ENCODE measurements at places on chromosomes 2 and 18.

DNA sequence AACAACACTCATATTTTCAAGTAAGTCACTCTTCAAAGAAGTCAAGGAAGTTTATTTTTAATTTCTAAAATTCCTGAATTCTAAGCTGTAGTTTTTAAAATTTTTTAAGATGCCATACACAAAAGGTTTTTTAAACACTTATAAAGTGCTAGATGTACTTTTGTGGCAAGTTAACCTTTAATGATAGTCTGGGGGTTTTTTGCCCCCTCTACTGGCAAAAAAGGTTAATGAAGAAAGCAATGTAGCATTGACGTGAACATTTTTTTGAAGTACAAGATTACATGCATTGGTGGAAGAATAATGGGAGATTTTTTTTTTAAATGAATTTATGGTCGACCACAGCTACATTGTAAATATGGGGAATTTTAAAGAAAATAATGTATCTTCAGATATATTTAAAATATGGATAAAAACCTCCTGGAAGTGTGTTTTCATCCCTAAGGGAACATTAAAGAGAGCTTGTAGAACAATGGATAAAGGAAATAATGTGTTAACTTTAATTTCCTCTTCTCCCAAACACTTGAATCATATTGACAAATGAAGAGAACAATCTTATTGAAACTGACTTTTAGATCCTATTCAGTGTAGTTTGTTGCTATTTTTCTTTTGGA, 12.6 kb downstream of the ITPRID2 start:
- no peak for DNase-seq

GRCh38 chr2:134296301-134296700, 42.4 kb downstream of the MGAT5 start:
- no peak for DNase-seq

DNA sequence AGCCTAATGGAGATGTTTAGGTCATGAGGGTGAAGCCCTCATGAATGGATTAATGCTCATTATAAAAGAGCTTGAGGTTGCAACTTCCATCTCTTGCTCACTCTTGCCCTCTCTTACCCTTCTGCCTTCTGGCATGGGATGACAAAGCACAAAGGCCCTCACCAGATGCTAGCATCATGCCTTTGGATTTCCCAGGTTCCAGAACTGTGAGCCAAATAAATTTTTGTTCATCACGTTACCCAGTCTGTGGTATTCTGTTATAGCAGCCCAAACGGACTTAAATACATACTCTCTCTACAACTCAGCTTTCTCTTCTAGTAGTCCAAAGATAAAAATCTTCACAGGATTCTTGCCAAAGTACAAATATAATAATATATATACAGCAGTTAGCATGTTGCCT, 75.8 kb downstream of the LNPK start:
- DNase-seq = no peak

- DNase-seq = no peak
Observed at GRCh38 chr18:70578480-70578879, 289.6 kb downstream of the SOCS6 start.

DNA sequence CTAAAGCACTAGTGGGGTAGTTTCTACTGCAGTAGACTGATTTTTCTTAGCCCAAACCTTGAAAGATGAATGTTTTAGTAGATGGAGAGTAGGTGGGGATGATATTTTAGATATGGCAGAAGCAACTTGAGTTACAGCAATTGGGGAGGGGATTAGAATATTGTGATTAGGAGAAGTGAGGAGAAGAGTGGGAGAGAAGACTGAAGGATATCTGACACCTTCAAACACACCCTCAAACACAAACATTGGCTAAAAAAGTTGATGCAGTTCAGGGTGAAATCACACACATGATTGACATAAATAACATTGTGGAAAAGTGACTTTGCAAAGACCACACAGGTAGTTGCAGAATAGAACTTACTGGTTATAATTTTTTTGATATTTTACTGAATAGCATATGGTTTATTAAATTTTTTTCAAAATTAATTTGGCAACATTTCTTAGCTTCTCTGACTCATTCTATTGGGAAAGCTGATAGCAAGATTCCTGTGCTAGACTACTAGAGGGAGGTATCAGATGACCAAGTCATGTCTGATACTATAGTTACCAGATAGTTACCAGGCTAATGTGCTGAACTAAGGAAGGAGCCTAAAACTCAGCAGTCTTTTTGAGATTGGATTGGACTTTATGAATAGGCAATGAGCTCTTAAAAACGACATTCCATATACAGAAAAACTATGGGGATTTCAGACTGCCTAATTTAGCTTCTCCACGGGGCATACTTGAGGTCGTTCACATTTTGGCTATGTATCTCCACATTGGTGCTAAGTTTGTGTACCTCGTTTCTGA, 73.0 kb downstream of the ACTR3 start:
- no peak for DNase-seq

DNA sequence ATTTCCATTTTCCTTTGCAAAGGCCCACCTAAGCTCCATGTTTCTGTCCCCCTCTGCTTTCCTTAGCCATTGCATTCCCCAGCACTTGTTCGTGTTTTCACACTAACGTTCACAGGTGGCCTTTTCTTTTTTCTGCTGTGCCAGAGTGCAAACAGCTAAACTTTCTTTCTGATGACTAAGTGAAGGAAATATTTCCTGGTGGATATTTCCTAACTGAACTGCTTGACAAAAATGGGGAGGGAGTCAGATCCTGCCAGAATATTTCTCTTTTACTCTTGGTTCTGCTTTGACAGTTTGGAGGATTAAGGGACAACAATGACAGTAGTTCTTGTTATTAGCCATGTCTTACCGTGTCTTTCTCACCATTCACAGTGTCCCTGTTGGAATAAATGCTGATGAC, 344.0 kb downstream of the ARHGAP15 start:
- no peak for DNase-seq

DNA sequence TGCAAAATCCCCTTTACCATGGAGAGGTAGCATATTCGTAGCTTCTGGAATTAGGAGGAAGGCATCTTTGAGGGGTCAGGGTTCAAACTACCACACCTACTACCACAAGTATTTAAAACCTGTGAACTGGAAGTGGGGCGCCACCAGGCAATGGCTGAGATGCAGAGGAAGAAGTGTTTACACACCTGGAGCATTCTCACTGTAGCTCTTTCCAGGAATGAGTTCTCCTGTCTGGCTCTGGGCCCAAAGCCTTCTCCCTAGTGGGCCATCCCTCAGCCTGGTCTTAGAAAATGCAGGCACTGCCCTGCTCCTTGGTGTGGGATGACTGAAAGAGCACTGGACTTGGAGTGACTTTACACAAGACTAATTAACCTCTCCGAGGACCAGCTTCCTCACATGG, 30.7 kb upstream of the FOXI3 start:
- DNase-seq = no peak

DNA sequence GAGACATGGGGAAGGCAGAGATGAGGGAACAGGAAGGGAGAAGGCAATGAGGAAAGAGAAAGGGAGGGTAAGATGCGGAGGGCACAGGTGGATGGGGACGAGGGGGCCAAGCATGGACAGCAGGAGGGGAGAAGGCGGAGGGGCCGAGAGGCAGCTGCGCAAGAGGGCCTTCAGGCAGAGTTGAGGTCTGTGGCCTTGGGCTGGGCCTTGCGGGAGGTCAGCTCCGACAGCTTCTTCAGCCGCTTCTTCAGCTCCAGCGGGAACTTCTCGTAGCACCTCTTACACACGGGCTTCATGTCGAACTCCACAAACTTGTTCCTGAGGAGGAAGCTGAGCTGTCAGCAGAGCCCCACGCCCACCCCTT, 6.9 kb upstream of the GPR17 start:
- DNase-seq = no peak
